Caki2 (cell line): ENCODE measurements at places on chromosomes 13 and 19. TPM values are rescaled to one million over a fixed set of nuclear protein-coding genes. Genes with fewer than 3 reads are reported as not detected.

DNA sequence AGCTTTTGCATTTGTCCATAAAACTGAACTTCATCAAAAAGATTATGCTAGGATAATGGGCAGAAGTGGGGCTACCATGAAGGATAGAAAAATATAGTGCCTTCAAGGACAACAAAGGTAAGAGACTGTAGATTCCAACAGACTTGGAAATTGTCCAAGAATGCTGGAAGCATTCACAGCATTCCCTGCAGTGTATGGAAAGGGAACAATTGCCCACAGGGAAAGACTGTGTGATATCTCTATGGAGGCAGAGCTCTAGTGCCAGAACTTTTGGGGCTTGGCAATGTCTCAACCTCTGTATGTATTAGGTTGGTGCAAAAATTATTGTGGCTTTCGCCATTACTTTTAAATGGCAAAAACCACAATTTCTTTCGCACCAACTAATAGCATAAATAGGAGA, 1598.8 kb upstream of the MIR17HG start:
- no peak for DNase-seq

DNA sequence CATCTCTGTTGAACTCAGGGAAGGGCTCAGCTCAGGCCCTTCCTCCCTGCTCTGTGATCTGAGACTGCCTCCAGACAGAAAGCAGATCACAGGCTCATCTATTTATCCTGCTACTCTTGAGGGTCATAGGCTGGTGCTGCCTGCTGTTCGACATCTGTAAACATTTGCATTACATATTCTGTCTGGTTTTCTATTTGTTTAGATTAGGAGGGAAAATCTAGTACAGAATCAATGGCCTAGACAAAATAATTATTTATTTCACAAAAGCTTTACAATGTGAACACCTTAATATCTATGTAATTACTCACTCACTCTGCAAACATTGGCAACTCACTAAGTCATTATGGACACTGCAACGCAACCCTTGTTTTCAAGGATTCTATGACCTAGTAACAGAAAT, 43.0 kb downstream of the CEP89 start:
- no peak for DNase-seq

Gene ZNF560
- not detected in 2 replicates for total RNA-seq

DNA sequence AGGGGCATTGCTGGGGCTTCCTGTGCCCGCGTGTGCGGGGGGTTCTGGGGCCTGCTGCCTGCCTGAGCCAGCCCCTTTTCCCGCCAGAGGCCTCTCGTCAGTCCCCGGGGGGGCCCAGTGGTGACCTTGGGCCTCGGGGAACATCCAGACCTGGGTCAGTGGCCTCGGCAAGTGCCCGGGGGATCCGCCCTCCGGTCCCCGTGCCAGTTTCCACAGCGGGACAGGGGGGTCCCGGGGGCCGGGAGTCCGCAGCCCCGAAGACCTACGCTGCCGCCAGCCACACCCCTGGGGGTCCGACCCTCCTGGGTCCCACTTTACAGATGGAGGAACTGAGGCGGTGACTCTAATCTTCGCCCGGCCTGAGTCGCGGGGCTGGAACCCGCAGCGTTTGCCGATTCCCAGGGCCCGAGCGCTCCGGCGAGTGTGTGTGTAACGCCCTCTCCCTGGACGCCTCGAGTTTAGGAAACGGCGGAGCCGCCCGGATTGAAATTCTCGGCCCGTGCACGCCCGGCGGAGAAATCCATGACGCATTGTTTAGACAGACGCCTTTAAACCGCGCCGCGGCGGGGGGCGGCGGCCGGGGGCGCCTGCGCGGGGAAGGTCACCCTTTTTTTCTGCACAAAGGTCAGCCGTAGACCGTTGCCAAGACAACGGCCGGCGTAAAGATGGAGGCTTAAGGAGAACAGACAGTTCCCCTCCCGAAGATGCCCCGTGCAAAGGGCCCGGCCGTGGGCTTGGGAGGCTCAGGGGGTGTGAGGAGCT, 39.3 kb downstream of the EFNA2 start:
- DNase-seq: peak; percentile 58

GRCh38 chr13:98824376-98825160, 72.1 kb upstream of the SLC15A1 start:
- peak; percentile 2 for DNase-seq

Gene ADGRE1
- total RNA-seq: 11.4 and 15.0 TPM in 2 replicates

- no peak for DNase-seq
These were observed 480.5 kb upstream of the SLITRK1 start for GRCh38 chr13:84362777-84363176.

- DNase-seq: no peak
These were observed 1.7 kb downstream of the PDE4A start for GRCh38 chr19:10422046-10422461.

DNA sequence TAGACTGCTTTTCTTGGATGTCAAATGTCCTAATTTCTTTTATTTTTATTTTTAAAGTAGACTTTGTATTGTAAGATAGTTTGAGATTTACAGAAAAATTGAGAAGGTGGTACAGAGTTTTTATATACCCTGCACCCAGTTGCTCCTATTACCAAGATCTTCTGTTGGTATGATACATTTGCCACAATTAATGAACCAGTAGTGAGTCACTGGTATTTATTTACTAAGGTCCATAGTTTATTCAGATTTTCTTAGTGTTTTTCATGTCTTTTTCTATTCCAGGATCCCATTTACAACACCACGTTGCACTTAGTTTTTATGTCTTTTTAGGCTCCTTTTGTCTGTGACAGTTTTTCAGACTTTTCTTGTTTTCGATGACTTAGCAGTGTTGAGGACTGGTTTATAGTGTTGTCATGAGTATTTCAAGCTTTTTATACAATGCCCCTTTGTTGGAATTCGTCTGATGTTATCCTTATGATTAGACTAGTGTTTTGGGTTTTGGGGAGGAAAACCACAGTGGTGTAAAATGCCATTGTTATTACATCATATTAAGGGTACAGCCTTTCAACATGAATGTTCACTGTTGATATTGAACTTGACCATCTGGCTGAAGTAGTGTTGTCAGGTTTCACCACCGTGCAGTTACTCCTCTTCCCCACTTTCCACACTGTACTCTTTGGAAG, 35.9 kb downstream of the COG3 start:
- peak; percentile 71 for DNase-seq

DNA sequence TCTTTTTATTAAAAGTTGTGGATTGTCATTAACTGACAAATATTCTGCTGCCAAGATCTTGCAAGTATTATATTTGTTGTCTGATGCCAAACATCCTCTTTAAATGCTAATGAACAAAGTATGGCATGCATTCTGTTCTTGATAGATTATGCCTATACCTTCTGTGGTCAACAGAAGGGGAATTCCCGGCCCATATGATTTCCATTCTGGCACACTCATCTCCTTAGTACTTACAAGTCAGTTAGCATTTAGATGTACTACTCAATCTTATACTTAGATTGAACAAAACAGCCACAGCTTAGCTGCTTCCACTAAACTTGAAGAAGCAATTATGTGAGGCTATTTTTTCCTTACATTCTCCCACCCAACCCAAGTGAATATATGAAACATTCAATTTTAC, 246.1 kb upstream of the DACH1 start:
- no peak for DNase-seq

DNA sequence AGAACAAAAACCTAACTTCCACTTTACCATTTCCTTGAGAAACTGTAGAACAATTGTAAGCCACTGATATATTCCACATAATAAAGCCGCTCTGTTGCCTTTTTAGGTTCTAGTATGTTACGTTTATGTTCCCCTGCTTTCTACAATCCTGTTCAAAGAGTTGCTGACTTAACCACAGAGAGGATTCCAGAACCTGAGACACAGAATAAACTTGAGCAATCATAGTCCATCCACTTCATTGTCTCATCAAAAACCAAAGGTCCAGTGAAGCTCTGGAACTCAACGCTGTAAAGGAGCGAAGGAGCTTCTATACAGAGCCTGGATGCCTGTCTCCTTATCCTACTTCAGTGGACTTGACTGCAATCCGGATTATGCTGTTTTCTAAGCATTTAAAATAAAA, 4.6 kb downstream of the STARD13 start:
- no peak for DNase-seq

DNA sequence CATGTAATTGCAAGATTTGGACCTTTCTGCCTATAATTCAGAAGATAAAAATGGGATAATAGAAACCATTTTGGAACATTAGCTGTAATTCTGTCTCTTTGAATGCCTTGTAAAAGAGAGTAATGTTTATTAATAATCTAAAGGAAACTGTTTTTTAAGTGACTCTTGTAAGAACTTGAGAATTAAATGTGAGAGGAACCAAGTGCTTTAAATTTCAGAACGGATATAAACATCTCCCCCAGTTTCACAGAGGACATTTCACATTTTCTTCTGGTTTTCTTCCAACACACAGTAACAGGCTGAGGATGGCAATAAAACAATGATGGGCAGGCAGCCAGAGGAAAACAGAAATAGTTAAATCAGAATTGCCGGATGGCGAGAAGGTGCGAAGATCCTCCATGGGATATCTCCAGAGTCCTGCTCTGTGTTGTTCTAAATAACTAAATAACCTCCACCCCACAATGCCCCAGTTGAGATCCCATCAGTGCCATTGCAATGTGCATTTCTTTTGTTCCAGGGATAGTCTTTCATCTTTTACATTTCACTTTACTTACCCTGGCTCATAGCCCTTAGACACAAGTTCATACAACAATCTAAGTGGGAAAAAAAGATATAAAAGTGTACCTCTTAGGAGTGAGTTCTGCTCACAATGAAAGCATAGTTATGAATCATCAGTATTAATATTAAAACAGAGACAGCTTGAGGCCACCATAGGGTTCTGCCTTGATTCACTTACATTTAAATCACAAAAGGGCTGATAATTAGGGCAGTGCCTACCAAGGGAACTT, 73.3 kb downstream of the TNFRSF19 start:
- DNase-seq: no peak

- DNase-seq: no peak
These were observed 1.0 kb downstream of the DIRAS1 start for GRCh38 chr19:2719920-2720776.

Gene FDX2
- 12.9 and 27.9 TPM in 2 replicates for total RNA-seq

- DNase-seq: no peak
These were observed 11.1 kb downstream of the PTBP1 start for GRCh38 chr19:808423-808775.

DNA sequence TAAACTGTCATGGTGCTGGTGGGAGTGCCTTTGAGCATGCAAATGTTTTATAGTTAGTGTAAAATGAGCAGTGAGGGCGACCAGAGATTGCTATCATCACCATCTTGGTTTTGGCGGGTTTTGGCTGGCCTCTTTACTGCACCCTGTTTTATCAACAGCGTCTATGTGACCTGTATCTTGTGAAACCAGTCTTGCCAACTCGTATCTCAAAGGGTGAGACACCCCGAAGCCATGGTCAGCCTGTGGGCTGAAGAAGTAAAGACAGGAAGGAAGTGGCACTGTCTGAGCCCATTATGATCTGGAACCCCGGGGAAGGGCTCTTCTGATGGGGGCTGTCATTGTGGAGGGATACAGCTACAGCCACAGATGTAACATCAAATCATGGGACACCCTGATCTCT, 81.5 kb upstream of the FAM216B start:
- DNase-seq: no peak

- DNase-seq: no peak
These were observed 649.6 kb upstream of the ATXN8OS start for GRCh38 chr13:69458013-69458412.

GRCh38 chr19:28290963-28291657, 921.8 kb downstream of the UQCRFS1 start:
- DNase-seq: no peak

DNA sequence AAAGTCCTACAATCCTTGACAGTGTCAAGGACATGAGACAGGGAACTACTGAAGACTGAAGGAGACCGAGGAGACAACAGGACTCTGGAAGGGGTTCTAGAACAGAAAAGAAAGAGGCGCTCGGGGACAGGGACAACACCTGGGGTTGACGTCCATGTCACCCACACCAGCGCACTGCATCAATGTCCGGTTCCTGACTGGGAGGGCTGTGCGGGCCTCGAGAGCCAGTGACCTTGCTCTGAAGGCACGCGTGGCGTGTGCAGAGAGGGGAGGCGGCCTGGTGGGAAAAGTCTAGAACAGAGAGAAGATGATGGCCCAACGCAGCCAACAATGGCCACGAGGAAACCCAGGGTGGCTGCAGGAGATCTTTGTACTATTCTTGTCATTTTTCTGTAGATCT, 5.7 kb downstream of the CARS2 start:
- no peak for DNase-seq

Gene FBXL3
- total RNA-seq: 20.1 and 32.2 TPM in 2 replicates

DNA sequence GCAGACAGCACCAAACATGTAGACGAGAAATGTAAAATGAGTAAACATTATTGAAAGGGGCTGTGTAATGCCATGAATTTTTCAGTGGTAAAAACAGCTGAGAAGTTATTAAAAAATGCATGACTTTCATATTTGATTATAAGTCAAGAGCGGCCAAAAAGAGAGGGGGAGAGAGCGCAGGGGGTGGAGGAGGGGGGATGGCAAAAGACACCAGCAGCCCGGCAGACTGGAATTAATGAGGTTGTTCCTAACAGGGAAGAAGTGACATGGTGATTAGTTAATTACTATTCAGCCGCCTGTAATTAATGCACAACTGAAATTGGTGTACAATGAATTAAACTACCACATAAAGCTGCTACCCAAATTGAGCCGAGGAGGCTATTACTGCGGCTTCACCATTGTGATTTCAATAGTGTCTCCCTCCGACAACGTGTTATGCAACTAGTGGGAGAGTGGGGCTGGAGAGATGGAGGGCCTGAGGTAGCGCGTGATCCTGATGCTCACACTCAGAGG, 89.1 kb upstream of the VSTM2B start:
- no peak for DNase-seq

- no peak for DNase-seq
These were observed 35.7 kb downstream of the NHLRC3 start for GRCh38 chr13:39073983-39074382.

Gene ZNF132
- total RNA-seq: 4.9 and 7.8 TPM in 2 replicates

DNA sequence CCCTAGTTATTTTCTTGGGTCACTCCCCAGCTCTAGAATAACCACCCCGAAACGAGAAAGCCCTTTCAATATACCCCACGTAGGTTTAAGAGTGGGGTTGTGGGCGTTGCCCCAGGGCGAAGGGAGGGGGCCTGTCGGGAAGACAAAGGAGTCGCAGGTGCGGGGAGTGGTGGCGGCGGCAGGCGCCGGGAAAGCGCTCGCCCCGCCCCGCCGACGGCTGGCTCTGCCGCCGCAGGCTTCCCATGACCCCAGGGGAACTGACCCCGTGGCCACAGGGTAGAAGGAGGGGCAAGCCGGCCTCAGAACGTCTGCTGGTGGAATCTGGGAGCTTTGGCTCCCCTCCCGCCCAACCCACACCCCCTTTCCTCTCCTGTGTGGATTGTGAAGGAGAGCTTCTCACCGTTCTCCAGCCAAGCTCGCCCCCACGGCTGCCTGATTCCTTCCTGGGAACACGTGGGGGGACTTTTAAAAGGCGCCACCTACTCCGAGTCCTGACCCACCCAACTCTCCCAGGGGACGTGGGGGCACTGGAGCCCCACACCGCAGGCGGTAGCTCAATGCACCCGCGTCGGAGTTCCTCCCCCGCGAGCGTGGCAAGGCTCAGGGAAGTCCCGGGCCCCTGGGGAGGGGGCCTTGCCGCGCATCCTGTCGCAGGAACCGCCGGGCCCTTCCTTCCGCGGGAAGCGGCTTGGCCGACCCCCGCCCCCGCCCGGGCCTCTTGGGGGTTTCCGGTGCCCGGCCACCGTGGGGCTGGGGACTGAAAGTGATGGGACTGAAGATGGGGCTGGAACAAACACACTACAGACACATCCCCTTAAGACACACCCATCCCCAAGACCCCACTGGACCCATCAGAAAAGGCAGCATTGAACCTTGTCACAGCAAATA, 5.5 kb downstream of the IER2 start:
- DNase-seq: peak; percentile 82

Gene NLRP12
- total RNA-seq: not detected in 2 replicates

GRCh38 chr13:101150998-101151397, 265.3 kb downstream of the NALCN start:
- no peak for DNase-seq

Gene TEX26
- not detected in 2 replicates for total RNA-seq

Gene ZIK1
- total RNA-seq: 4.3 and 6.9 TPM in 2 replicates

Gene NLRP11
- total RNA-seq: 0.14 TPM in 1 of 2 replicates, not detected in the other
